ENCODE measurements at places on chromosomes 1 and 21.

- no peak for DNase-seq
These were observed 1.7 kb upstream of the TMEM240 start for GRCh38 chr1:1541956-1542765.

- DNase-seq, result no peak
These were observed 21.3 kb downstream of the CCDC30 start for GRCh38 chr1:42484382-42484781.

- DNase-seq, result no peak
These were observed 28.1 kb downstream of the IL23R start for GRCh38 chr1:67194209-67194863.

DNA sequence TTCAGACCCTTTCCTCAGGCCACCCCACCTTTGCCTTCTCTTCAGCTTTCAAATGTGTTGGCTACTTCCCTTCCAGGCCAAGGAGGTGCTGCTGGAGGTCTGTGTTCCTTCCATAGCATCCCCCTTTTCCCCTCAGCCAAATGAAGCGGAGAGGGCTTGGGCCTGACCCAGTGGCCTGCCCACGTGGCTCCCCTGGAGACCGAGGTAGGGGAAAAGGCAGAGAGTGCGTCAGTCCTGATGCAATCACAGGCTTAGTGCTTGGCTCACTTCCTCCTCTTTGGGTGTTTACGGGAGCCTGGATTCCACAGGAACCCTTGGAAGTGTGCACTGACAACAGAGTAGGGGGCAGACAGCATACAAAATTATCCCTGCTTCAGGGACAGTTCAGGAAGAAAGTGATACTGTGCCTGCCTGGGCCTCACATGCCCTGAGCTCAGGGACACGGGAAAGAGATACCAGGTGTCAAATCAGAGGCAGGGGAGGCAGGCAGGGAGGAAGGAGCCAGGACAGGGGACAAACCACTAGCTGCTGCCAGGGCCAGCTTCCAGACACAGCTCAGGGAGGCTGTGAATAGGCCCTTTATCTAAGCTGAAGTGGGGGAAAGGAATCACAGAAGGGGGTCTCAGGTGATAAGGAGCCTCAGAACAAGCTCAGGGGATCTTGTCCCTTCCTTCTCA lies 16.6 kb upstream of the PTP4A2 start:
- peak; percentile 93 for DNase-seq

DNA sequence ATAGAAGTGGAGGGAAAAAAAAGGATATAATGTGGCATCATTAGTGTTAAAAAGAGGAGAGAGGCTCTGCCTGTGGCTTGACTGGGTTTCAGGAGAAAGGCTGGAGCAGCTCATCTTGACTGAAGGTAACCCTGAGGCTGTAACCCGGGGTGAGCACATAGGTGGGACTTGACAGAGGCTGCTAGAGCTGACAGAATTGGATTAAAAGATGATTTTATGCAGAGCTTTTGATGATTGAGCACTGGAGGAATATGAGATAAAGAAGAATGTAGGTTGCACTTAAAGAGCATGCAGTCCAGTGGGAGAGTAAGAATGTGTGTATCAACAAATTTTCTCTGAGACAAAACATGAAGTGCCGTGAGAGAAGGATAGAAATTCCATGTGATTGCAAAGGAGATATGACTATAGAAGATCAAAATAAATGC lies 17.3 kb downstream of the LAMC1 start:
- no peak for DNase-seq

GRCh38 chr21:29237110-29238052 lies 61.3 kb upstream of the BACH1 start:
- no peak for DNase-seq

DNA sequence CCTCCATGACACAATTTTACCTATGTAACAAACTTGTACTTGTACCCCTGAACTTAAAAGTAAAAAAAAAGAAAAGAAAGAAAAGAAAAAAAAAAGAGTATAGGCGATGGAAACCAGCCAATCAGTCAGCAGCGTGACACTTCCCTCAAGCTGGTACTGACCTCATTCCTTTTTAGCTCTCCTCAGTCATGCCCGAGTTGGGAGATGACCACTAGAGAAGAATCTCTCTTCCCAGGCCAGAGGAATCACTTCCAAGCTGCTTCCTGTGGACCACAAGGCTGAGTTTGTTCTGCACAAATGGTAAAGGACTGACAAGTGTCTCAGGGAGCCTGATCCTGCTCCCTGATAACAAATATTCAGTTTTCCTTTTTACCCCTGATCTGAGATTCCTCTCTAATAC lies 313.5 kb upstream of the ESRRG start:
- DNase-seq, result no peak

DNA sequence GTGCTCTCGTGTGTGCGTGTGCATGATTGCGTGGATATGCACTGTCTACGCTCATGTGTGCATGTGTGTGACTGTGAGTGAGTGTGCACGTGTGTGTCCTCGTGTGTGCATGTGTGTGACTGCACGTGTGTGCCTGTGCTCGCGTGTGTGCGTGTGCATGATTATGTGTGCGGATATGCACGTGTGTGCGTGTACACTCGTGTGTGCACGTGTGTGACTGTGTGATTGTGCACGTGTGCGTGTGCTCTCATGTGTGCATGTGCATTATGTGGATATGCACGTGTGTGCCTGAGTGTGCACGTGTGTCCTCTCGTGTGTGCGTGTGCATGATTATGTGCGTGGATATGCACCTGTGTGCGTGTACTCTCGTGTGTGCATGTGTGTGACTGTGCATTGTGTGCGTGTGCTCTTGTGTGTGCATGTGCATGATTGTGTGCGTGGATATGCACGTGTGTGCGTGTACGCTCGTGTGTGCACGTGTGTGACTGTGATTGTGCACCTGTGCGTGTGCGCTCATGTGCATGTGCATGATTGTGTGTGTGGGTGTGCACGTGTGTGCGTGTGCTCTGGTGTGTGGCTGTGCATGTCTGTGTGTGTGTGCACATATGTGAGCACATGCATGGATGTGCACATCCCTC lies 2.2 kb downstream of the MMEL1 start:
- DNase-seq, result no peak

- peak; percentile 72 for DNase-seq
These were observed 11.6 kb upstream of the CTRC start for GRCh38 chr1:15426492-15427279.

DNA sequence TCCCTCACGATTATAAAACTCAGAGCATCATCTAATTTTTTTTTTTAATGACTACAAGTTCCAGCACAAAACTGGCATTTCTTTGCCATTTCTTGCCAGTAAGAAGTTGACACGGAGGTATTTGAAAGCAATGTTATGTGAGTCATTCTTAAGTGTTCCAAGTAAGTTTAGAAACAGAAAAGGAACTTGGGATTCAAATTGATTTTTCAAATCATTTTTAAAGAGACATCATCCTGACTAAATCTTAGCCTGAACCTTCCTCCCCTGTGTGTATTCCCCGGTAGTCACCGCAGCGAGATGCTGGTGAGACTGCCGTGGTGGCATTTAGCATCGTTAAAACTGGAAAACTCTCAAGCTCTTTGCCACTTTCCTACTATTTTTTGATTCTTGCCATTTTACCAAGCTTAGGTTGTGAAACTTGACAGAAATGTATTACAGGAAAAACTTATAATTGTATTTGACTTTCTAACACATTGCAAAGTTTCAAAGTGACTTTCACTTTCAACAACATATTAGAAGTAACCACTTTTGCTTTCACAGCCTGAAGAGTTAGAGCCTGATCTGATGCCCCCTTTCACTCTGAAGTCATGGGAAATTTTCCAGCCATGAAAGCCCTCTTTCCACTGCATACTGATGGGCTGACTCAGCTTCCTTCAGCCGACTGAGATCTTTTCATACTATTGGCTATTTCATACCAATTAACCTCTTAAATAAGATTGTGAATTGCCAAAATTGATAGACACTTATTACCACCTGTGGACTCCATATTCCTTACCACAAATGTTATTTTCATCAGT lies 61.4 kb downstream of the OLFML2B start:
- DNase-seq, result no peak

DNA sequence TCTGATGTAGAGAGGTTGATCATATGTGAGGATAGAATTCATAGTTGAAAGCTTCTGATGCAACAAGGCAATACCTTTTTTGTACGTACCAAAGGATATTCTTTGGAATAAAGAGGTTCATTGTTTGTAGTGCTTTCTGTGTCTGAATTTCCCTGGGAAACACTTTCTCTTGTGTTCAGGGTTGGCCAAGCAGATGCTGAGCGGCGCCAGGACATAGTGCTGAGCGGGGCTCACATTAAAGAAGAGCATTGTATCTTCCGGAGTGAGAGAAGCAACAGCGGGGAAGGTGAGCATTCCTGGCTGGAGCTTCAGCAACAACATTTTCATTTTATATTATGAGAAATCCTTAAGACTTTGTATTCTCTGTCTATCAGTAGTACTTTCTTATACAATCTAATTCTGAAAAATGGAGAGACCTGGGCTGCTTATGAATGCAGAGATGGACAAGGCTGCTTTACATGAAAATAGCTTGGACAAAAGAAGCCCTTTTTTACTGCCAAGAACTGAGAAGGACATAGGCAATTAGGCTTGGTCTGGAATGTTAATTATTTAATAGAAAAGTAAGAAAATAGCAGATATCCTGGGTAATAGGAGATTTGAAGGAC lies 85.2 kb downstream of the KIF1B start:
- no peak for DNase-seq

GRCh38 chr1:29193879-29194455 lies 12.3 kb upstream of the SRSF4 start:
- no peak for DNase-seq

GRCh38 chr1:33180226-33180910 lies 1.5 kb downstream of the TRIM62 start:
- peak; percentile 94 for DNase-seq

GRCh38 chr1:2356911-2357845 lies 34.2 kb downstream of the MORN1 start:
- DNase-seq, result no peak

GRCh38 chr1:51922040-51922439 lies 43.5 kb upstream of the NRDC start:
- no peak for DNase-seq

DNA sequence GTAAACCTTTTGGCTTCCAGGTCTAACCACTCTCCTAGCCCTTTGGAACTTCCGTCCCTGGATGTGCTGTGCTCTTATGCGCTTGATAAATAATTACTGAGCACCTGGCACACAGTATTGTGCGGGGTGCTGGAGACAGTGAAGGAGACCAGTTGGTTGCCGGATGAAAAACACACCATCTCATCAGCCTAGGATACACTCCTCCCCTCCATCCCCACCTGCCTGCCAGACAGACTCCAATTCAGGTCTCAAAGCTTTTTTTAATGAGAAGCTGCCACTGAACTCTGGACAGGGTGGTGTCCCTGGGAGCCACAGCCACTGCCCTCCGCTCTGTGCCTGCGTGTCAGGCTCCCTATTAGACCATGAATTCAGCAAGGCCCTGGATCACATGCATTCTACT lies 9.2 kb downstream of the GNB1 start:
- no peak for DNase-seq

GRCh38 chr1:212512816-212513559 lies 80.3 kb downstream of the NENF start:
- no peak for DNase-seq

GRCh38 chr21:35219719-35220118 lies 170.6 kb upstream of the RUNX1 start:
- DNase-seq, result no peak

GRCh38 chr21:26438976-26439375 lies 134.1 kb downstream of the CYYR1 start:
- DNase-seq, result no peak

- no peak for DNase-seq
These were observed 20.6 kb downstream of the MKNK1 start for GRCh38 chr1:46583494-46583893.

GRCh38 chr1:1847061-1847850 lies 43.6 kb downstream of the GNB1 start:
- DNase-seq, result no peak

DNA sequence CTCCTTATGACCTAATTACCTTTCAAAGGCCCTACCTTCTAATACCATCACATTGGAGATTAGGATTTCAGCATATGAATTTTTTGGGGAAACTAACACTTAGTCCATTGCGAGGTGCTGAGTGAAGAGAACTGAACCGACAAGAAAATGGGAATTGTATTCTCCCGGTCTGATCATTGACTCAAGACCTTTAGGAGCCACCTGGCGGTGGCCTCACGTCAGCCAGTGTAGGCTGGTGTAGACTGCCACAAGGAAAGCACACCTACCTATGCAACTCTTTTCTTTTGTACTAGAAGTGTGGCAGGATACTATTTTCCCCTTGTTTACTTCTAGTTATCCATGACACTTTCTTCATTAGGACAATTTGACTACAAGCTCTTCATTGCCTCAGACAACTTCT lies 333.5 kb upstream of the B3GALT2 start:
- DNase-seq, result no peak

- no peak for DNase-seq
These were observed 28.4 kb upstream of the TMEM125 start for GRCh38 chr1:43241413-43241836.

- no peak for DNase-seq
These were observed 342.4 kb upstream of the AJAP1 start for GRCh38 chr1:4312024-4312423.

DNA sequence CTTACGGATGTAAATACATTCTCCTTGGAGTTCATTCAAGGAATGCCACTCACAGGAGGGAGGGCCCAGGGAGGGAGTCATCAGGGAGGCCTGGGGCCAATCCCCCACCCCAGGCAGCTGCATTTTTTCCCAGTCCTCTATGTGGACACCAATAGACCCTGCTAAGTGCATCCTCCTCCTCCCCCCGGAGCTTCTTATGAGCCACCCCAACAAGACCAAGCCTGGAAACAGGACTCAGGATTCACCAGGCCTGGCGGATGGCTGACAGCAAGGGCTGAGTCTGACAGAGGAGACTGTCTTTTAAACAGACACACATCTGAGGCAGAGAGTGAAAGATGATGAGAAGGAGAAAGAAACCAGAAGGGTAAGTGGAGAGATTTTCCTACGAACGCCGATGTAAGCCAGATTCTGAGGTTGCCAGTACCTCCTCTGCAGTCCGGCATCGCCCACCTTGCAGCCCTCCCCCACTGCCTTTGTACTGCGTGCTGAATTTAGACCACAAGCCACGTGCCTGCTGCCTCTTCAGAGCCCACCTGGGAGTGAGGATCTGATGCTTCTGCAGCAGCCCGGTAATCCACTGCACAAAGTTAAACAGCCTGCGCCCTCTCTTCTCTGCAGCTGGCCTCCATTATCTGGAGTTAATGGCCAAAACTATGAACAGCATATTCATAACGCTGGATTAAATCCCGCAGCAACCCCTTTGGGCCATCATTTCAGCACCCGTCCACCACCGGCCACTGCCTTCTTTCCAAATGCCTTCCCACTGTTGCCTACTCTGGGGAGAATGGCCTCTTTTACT lies 17.6 kb upstream of the SFPQ start:
- no peak for DNase-seq

Measured in sciatic nerve (tissue), 2 donors.